ENCODE measurements at places on chromosomes 6 and 20.

DNA sequence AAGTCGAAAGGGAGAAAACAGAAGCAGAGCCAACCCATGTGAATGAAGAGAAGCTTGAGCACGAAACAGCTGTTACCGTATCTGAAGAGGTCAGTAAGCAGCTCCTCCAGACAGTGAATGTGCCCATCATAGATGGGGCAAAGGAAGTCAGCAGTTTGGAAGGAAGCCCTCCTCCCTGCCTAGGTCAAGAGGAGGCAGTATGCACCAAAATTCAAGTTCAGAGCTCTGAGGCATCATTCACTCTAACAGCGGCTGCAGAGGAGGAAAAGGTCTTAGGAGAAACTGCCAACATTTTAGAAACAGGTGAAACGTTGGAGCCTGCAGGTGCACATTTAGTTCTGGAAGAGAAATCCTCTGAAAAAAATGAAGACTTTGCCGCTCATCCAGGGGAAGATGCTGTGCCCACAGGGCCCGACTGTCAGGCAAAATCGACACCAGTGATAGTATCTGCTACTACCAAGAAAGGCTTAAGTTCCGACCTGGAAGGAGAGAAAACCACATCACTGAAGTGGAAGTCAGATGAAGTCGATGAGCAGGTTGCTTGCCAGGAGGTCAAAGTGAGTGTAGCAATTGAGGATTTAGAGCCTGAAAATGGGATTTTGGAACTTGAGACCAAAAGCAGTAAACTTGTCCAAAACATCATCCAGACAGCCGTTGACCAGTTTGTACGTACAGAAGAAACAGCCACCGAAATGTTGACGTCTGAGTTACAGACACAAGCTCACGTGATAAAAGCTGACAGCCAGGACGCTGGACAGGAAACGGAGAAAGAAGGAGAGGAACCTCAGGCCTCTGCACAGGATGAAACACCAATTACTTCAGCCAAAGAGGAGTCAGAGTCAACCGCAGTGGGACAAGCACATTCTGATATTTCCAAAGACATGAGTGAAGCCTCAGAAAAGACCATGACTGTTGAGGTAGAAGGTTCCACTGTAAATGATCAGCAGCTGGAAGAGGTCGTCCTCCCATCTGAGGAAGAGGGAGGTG lies 38.7 kb downstream of the ZBTB2 start:
- no peak for DNase-seq

DNA sequence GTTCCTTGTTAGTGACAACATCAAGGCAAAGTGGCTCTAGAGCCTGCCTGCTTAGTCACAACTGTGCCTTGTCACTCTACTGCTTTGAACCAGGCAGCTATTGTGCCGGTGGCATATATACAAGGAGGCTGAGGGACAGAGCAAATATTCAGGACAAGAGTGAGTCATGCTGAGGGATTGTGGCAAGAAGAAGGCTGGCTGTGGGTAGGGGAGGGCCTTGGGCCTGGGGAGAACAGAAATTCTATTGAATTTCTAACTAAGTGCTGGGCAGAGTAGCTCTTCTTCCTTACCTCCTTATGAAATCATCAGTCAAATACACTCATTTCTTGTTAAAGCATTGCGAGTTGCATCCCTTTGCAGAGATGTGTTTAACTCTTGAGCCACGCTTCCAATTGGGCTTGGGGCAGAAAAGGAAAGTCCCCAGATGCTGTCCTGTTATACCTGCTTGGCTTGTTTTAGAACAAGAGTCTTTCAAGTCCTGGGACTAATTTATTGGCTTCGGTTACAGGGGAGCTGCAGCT lies 59.7 kb downstream of the PFDN4 start:
- DNase-seq = no peak

GRCh38 chr6:168158213-168158979 lies 79.4 kb upstream of the FRMD1 start:
- no peak for DNase-seq

- no peak for DNase-seq
Measured at GRCh38 chr6:96089173-96089572, 73.4 kb downstream of the FUT9 start.

- no peak for DNase-seq
Measured at GRCh38 chr6:137216106-137216505, 3.1 kb downstream of the IFNGR1 start.

Measured in stimulated activated CD8-positive, alpha-beta memory T cell treated with anti-CD3 and anti-CD28 coated beads, Interleukin-7, amount 100 ng/mL, for 1 hour (primary cell).